Astrocyte of the cerebellum (primary cell): ENCODE measurements at places on chromosomes 12 and 14.

GRCh38 chr12:78584695-78585094 is 279.9 kb upstream of the SYT1 start:
- no peak for DNase-seq

DNA sequence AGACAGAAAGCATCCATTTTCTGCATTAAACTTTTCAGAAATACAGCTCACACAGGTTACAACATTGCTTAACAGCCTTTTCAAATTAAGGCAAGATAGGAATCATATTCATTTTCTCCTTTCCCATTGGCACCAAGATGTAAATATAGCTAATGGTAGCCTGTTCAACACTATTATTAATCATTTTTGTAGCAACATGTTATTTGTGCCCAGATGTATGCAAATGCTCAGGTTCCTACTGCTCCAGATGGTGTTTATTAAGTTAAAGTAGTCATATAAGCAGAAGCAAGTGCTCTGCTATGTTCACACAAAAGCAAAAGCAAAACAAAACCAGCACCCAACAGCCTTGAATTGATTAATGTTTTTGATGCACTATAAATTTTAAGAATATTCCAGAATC is 1110.6 kb downstream of the SLC6A15 start:
- no peak for DNase-seq

DNA sequence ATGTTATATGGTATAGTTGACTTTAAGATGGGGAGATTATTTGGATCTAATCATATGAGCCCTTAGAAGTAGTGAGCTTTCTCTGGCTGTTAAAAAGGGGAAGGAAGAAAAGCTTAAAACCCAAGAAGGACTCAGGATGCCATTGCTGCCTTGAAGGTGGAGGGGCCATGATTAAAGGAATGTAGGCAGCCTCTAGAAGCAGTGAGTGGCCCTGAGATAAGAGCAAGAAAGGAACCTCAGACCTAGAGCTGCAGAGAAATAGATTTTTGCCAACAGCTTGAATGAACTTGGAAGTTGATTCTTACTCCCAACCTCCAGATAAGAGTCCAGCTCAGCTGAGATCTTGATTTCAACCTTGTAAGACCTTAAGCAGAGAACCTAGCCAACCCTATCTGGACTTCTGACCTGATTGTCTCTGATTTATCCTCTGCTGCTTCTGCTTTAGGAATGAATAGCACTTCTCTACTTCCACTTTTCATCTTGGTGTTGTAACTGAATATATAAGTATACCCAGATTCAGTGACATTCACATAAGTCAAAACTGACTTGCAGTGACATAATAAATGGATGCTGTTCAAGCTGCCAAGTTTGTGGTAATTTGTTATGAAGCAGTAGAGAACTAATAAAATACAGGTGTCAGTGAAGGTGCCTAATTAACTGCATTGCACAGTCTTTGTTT is 33.5 kb downstream of the RAD51B start:
- DNase-seq, result no peak

DNA sequence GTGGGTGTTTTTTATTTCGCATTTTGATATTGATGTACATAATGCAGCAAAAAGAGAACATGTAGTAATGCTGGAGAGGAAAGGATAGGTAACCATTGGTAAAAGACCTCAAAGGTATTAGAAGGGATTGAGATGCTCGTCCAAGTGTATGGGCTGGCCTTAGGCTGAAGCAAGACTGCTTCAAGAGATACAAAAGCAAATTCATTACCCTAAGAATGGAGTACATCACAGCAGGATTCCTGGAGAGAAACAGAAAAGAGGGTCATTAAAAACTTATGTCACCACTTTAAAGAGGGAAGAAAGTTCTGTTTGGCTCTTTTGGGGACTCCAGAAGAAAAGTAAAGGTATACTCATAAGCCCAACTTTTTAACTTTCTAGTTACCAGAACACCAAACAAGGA is 420.5 kb downstream of the ZFP36L1 start:
- no peak for DNase-seq

- DNase-seq, result no peak
Observed at GRCh38 chr14:72881543-72881942, 12.4 kb downstream of the DPF3 start.

DNA sequence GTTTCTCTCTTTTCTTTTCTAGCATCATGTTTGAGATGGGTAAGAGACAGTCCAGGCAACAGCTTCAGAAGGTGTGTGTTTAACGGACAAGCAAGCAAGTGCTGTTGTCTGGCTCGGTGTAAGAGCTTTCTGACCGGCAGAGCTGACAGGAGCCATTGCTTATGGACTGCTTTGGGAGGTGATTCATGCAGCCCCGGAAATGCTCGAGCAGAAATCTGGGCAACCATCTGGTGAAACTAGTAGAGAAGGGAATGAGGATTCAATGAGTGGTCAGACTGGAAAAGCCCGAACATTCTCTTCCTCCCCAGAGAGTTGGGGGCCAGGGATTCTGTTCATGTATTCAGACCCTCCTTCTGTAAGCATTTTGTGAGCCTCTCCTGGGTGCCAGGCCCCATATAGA is 24.4 kb downstream of the TUNAR start:
- DNase-seq, result no peak

DNA sequence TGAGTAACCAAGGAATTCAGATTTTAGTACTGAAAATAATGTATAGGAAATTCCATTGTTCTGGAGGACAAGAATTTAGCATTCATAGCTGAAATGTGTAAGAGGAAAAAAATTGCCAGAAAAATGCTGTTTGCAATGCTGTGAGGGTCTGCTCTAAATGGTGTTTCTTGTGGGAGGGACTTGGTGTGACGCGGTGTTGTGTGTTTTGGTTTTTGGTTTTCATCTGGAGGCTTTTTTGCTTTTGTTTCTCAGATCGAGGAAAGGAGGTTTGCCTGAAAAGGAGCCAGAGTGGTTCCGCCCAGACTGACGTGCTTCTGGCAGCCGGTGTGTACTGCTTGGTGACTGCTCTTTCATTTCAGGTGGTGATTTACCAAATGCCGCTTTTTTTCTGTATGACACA is 211.8 kb upstream of the HMGA2 start:
- DNase-seq, result no peak

DNA sequence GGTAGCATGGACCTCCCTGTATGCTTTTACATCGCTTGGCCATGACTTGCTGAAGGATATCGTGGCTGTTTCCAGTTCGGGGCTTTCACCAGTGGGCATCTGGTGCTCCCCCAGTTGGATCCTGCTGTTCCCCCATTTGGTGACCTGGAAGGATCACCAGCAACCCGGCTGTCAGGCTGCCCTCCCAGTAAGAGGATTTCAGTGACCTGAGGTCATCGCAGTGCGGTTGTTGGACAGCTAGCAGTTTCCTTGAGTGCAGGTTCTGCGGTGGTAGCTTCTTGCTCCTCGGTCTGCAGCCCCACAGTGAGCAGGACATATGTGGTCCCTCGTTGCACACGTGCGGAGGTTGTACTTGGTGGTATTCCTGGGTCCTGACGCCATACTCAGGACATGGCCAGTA is 58.7 kb downstream of the TMEM132C start:
- no peak for DNase-seq

DNA sequence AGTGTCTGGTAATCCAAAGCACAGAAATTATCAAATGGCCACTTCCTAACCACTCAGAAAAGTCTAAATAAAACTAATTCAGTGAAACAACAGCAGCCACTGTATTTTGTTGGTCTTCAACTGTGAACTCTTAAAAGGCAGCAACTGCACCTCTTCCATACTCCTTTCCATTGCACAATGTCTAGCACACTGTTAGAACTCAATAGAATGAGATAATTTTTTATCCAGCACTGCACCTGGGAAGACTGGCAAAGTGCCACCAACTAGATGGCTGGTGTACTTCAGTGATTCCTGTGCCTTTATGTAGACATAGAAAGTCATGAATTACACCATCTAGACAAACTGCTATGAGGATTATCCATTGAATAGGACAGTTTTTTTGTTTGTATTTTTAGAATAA is 26.2 kb downstream of the LGR5 start:
- DNase-seq, result no peak

GRCh38 chr12:106178562-106178961 is 39.8 kb upstream of the NUAK1 start:
- no peak for DNase-seq

DNA sequence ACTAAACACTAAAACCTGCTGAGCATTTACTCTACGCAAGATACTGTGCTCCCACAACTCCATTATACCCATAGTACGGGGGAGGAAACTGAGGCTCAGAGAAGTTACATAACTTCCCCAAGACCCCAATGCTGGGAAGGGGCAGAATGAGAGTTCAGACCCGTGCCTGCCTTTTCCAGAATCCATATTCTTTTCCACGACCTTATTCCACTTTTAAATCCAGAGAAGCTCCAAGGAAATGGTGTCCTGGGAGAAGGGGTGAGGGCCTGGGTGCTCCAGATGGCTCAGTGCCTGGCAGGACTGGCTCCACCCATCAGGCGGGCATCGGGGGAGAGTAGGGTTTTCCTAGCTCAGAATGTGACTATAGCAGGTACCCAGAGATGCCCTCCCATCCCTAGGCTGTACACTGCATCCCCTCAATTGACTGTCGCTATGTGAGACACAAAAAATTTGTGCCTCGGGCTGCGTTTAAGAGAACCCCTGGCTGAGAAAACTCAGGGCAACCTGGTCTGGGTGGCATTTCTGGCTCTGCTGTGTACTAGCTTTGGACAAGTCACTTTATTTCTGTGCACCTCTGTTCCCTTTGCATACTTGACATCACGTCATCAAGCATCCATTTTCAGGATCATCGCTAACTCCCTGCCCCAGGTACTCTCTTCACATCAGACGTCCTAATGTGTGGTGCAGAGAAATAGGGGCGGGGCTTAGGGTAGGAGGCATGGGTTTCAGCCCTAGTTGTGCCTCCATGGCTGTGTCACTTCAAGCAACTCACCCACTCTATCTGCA is 11.6 kb upstream of the IQSEC3 start:
- DNase-seq, result no peak

GRCh38 chr12:50840809-50841487 is 1.8 kb upstream of the TMPRSS12 start:
- no peak for DNase-seq

GRCh38 chr14:103108749-103109207 is 14.3 kb downstream of the EXOC3L4 start:
- no peak for DNase-seq

- DNase-seq, result no peak
Observed at GRCh38 chr12:2259369-2259768, 206.6 kb downstream of the CACNA1C start.

- DNase-seq, result no peak
Observed at GRCh38 chr12:28035500-28035899, 63.0 kb upstream of the PTHLH start.

DNA sequence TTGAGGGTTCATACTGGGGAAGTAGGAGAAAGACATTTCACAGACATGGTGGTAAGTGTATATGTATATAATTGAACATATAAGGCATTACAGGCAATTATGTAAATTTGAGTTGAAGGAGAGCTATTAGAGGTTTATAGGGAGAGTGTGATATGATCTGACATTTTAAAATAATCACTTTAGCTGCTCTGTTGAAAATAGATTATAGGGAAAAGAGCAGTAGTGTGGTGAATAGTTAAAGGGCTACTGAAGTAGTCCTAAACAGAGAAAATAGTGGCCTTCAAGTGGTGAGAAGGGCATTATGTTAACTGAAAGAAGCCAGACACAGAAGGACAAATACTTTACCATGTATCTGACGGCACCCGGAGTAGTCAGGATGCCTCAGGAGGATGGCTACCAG is 234.2 kb downstream of the SLC41A2 start:
- DNase-seq, result no peak

DNA sequence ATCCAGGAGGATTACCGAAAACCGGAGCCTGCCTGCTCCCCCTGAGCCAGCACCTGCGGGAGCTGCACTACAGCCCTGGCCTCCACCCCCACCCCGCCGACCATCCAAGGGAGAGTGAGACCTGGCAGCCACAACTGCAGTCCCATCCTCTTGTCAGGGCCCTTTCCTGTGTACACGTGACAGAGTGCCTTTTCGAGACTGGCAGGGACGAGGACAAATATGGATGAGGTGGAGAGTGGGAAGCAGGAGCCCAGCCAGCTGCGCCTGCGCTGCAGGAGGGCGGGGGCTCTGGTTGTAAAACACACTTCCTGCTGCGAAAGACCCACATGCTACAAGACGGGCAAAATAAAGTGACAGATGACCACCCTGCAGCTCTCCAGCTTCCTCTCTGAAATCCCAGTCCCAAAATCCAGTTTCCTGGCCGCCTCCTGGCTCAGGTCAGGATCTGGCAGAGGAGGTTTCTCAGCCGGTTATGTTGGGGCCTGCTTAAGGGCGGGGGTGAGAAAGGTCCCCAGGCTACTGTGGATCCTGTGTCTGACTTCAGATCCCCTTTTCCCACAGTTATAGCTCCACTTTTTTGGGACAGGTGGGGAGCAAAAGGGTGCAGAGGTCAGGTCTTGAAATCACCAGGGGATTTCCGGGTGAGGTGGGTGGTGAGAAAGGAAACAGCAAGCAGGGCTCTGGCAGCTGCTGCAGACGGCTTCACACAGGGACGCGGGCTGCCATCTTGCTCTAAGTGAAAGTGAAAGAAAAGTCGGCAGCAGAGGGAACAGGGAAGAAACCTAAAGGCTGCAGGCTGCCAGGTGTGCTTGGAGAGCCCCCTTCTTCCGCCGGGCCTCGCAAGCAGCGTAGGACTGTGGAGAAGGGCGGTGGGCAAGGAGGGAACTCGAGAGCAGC is at the start of gene TAPBPL:
TSS of gene TAPBPL (plus strand) at position 695 of the 897 bp plus-strand sequence. CDS start 207 bp downstream, outside the sequence.
- peak; percentile 52 for DNase-seq

- DNase-seq, result no peak
Observed at GRCh38 chr14:87142551-87143211, 850.3 kb downstream of the GALC start.

DNA sequence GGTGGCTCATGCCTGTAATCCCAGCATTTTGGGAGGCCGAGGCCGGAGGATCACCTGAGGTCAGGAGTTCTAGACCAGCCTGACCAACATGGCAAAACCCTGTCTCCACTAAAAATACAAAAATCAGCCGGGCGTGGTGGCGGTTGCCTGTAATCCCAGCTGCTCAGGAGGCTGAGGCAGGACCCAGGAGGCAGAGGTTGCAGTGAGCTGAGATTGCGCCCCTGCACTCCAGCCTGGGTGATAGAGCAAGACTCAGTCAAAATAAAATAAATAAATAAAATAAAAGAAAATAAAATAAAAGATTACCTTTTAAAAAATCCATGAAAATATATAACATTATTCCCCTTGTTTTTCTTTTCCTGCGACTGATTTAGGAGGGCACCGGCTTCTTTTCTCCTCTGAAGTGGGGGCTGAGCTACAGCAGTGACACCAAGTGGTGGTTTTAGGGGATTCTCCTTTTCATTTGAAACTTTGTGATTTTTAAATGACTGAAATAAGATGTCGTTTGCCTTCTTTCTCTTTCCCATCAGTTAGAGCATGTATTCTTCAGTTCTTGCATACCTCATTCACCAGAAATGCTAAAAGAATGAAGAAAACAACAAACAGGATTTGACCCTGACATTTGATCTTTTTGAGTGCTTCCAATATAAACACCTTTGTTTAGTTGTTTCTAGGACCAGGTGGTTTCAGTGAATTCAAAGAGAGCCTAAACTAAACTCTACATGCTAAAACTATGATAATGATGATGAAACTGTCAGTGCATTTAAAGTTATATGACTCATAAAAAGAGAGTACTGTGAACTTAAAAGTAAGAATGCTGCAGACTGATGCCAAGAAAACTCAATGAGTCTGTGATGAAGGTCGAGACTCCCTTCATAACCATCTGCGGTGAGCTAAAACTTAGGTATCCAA is 22.6 kb upstream of the PKP2 start:
- DNase-seq, result peak; percentile 91

- DNase-seq, result no peak
Observed at GRCh38 chr14:30874999-30875787, 834 bp downstream of the COCH start.
